Spleen (tissue), 13 donors: ENCODE measurements at places on chromosomes 7 and 10.

GRCh38 chr7:16071246-16071857 is 350.0 kb downstream of the CRPPA start:
- no peak for DNase-seq

- DNase-seq, result no peak
These were observed 33.9 kb downstream of the STOX1 start for GRCh38 chr10:68861253-68861652.

GRCh38 chr7:121352323-121352722 is 23.5 kb downstream of the WNT16 start:
- DNase-seq, result no peak

- no peak for DNase-seq
These were observed 156.3 kb downstream of the LCOR start for GRCh38 chr10:96988426-96988825.

GRCh38 chr10:8278099-8278498 is 223.6 kb downstream of the GATA3 start:
- no peak for DNase-seq

DNA sequence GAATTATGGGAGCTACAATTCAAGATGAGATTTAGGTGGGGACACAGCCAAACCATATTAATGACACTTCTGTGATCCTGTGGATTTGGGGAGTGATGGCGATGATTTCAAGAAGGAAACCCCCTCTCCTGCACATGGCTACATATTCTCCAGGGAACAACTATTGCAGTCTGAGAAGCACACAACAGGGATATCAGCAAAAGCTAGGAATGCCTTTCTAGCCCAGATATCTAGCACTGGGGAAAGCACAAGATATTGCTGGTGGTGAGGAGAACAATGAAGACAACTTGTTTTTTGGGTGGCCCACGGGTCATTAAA is 24.3 kb downstream of the EPDR1 start:
- DNase-seq, result no peak

DNA sequence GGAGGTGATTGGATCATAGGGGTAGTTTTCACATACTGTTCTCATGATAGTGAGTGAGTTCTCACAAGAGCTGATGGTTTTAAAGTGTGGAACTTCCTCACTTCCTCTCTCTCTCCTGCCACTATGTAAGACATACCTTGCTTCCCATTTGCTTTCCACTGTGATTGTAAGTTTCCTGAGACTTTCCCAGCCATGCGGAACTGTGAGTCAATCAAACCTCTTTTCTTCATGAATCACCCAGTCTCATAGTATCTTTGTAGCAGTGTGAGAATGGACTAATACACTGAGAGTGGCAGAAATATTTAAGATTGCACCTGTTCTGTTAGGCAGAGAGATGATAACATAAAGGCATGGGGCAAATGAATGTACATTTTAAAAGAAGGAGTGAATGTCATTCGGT is 507.8 kb downstream of the SORCS3 start:
- no peak for DNase-seq

DNA sequence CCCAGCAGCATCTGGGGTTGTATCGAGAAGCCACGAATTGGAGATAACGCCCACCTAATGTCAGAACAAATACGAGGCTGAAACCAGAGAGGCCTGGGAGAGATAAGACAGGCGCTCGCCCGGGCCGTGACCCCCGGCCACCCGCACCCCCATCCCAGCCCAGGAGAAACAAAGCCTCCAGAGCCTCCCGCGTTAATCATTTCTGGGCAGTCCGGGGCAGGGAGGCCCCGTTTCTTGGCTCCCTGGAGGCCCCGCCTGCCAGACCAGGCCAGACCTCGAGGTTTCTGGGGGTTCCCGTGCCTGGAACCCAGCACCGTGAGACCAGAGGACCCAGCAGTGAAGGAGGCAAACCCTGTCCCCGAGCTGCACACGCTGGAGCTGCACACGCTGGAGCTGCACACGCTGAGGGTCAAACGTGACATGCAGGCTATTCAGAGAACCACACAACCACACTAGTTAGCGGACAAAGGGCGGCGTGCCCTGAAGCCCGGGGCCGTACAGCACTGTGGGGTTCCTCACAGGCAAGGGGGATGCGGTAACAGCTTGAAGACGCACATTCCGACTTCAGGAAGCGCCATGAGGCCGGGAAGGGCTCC is 53.4 kb downstream of the FOXL3 start:
- DNase-seq, result no peak

GRCh38 chr7:42960762-42961161 is 28.6 kb downstream of the MRPL32 start:
- no peak for DNase-seq

DNA sequence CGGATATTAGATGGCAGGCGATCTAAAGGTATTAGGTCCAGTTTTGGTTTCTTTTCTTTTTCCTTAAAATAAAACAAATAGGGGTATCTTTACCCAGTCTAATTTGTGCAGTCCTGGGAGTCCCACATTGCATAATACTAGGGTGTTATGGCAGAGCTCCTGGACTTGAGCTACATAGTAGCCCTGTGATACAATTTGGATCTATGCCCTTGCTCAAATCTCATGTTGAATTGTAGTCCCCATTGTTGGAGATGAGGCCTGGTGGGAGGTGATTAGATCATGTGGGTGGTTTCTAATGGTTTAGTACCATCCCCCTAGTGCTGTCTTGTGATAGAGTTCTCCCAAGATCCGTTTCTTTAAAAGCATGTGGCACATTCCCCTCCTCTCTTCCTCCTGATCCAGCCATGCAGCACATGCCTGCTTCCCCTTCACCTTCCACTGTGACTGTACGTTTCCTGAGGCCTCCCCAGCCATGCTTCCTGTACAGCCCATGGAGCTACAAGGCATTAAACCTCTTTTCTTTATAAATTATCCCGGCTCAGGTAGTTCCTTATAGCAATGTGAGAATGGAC is 141.9 kb downstream of the RPS24 start:
- DNase-seq, result no peak

DNA sequence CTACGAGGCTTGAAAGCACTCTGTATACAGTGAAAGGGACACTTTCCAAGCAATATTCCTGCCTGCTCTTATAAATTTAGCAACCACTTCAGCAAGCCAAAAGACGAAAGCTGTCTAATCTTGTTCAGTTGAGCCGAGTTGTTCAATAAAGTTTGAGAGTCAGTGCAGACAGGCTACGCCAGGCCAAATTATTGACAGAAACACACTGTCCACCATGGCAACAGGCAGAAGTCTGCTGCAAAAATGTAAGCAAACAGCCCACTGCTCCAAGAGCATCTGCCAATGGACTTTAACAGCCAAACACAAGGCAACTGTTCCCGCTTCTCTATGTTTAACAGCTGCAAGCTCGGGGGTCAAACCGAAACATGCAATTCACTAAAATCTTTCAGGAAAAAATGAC is 85.7 kb downstream of the GLI3 start:
- no peak for DNase-seq

DNA sequence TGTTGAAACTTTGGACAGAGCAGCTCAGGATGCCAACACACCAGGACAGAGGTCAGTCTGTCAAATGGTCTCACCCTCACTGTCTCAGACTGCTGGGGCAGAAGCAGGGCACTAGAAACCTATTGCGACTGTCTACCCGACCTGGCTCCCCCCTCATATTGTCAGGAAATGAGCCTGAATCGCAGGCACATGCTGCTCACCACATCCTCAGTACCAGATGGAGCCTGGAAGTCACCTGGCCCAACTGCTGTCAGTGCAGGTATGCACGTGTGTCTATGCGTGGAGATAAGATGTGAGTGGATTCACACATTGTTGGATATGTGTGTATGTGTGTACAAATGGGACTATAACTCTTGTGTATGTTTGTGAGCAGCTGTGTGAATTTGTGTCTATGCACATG is 3.2 kb upstream of the CDHR1 start:
- DNase-seq, result peak; percentile 69

GRCh38 chr10:125000366-125001312 is 58.7 kb downstream of the ZRANB1 start:
- DNase-seq, result no peak

DNA sequence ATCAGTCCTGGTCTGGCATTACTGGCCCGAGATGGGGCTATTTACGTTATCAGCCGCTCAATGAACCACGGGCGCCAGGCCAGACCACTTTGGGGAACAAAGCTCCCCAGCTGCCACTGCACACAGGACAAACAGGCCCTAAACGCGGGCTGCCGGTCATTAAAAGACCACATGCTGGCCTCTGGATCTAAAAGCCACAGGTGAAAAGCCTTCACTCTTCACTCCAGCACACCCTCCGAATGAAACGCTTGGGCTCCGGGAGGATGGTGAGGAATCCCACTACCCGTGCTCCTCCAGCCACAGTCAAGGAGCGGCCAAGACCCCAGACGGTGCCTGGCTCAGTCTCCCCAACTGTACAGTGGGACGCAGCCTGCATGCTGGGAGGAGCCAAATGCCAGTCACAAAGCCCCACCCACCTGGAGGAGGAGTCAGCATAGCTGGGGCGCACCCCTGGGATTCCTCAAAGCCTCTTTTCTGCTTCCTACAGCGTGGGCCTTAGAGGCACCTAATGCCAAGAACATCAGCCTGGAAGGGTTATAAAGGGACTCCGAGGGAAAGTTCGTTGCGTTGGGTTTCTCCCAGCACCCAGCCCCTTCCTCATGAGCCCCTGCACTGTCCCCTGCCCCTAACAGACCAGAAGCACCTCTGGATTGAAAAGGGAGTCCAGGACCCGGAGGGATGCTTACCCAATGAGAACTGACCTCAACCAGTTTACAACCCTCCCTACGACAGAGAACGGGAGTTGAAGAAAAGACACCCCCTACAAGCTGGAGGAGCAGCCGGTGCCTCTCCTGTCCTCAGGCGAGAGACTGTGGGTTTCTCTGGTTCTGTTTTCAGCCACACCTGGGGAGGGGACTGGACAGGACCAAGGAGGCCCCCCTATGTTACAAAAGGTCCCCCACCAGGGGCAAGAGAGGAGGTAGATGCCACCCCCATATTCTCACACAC is 4.7 kb downstream of the PDGFA start:
- DNase-seq, result no peak

- peak; percentile 28 for DNase-seq
These were observed 1219.4 kb downstream of the TYW1 start for GRCh38 chr7:68216051-68216450.

- DNase-seq, result no peak
These were observed 9.1 kb downstream of the TRIM56 start for GRCh38 chr7:101094376-101094775.

DNA sequence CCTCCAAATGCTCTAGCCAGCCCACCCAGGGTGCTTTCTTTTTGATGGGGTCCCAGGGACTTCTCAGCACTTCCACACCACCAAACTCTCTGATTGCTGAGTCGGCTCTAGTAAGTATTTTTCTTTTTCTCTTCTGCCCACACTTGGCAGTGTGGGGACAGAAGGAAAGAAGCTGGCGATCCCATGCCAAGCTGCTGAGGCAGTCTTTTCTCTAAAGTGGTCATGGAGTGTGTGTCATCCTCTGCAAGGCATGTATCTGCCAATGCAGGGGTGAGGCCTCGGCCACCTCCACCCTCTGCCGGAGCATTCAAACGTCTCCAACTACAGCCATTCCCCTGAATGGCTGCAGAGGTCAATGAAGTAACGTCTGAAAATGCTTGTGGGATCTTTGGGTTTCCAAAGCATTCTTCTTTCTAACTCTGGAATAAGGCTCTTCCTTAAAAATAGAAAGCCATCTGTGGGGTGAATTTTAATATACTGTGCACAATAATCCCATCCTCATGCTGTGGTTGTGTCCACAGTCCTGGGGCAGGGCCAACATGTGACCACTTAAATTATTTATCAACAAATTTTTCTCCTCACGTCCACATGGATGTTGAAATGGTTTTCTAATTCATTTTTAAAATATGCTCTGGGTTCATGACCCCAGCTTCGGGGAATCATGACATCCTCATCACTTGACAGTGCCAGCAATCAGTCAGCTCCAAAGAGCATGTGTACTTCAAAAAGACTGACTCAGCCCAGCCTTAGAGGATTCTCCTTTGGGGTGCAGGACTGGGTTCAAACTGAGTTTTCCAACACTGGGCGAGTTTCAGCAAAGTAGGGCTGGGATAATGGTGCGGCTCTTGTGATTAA is 171.3 kb upstream of the ITGB1 start:
- no peak for DNase-seq

DNA sequence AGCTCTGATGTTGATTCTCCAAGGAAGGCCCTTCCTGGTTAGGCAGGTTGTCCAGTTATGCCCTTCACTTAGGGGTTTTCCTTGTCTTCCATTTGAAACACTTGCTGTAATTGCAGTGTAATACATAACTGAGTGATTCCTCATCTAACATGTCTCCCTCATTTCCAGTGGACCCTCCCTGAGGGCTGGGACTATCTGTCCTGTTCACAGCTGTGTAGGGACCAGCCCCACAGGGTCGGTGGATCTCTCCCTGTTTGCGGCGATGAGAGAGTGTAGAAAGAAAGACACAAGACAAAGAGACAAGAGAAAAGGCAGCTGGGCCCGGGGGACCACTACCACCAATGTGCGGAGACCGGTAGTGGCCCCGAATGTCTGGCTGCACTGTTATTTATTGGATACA is 135.9 kb upstream of the EEPD1 start:
- DNase-seq, result no peak

GRCh38 chr10:104622598-104623209 is 18.4 kb upstream of the SORCS3 start:
- no peak for DNase-seq

DNA sequence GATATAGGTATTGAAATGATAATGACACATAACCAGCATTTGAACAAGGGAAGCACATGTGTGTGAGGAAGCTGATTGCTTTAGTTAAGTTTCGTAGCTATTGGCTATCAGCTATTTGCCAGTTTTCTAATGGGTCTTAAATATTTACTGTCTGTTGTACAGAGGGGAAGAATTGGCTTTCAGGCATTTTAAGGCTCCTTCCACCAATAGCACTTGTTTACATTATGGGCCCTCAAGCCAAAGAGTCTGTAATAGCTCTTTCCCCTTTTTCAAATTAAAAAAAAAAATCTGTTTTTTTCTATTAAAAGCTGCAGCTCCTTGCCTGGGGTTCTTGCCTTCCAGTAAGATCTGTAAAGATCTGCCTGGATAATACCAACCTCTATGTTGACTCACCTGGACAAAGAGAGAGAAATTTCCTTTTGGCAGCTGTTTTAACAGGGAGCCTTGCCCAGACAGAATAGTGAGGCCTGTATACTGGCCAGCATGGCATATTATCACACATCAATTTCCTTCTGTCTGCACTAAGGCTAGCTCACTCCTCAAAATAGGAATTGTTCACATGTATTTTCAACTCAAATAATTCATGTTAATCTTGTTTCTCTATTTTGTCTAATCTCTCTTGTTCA is 104.7 kb upstream of the LRGUK start:
- DNase-seq, result no peak

DNA sequence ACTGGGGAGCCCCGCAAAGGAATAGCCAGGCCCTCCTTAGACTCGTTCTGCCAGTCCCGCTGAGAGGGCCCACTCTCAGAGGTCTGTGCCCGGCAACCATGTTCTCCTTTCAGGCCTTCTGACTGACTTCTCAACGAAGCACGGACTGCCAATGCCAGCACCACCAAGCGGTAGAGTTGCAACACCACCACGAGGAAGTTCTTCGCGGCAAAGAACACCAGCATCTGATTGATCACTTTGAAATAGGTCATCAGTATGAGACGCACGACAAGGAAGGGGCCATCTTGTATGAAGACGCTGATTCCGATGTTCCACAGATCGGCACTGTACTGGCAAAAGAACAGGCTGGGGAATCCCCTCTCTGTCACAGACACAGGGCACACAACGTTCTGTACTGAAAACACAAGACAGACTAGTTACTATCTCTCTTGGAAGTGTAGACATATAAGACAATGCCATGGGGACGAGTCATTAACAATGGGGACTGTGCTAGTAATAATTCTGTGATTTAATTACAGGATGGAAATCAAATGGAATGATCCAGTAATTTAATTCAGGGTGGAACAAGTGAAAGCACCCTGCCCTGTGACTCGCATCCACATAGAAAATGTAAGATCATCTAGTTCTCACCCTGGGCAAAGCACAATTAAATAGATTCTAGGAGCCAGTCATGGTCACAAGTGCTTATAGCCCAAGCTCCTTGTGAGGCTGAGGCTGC is 42.7 kb downstream of the TMEM26 start:
- DNase-seq, result peak; percentile 32
